ENCODE measurements at places on chromosomes 5 and 9.

GRCh38 chr9:130287736-130288135, 22.2 kb downstream of the HMCN2 start:
- no peak for DNase-seq

DNA sequence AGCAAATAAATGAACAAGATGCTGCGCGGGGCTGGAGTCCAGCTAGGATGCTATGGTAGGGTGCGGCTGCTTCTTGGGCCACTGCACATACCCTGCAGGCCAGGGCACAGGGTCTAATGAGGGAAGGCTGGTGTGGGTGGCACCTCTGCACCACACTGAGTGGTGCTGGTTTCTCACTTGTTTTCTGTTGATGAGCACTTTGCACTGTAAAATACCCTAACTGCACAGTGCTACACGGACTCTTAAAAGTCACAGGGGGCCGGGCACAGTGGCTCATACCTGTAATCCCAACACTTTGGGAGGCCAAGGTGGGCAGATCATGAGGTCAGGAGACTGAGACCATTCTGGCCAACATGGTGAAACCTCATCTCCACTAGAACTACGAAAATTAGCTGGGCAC, 52.7 kb upstream of the DMRT1 start:
- no peak for DNase-seq

DNA sequence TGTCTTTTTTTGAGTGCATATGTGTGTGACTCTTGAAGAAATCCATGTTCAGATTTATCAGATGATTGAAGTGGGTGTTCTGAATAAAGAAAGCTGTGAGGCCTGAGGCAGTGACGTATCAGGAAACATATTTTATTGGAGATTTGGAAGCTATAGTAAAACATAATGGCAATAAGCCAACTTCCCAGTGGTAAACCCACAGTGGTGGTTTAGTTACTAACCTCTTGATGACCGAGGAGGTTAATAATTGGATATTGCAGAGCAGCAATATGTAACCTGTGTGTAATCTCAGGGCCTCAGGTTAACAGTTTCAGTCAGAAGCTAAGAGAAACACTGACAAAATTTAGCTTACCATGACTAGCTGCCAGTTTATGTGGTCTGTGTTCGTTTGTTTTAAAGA, 6.9 kb downstream of the RGMB start:
- no peak for DNase-seq

DNA sequence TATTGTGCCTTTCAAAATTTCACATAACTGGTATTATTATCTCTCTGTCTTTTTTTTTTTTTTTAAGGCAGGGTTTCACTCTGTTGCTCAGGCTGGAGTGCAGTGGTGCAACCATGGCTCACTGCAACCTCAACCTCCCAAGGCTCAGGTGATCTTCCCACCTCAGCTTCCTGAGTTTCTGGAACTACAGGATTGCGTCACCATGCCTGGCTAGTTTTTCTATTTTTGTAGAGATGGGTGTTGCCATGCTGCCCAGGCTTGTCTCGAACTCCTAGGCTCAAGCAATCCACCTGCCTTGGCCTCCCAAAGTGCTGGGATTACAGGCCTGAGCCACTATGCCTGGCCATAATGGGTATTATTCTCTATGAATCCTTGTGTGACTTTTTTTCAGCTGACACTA, 402.3 kb upstream of the SMARCA2 start:
- no peak for DNase-seq

GRCh38 chr9:71446106-71446472, 322.2 kb downstream of the CEMIP2 start:
- no peak for DNase-seq

GRCh38 chr5:34011536-34011935, 3.7 kb upstream of the AMACR start:
- no peak for DNase-seq

- no peak for DNase-seq
These were observed 94.7 kb downstream of the YTHDC2 start for GRCh38 chr5:113608113-113608596.

DNA sequence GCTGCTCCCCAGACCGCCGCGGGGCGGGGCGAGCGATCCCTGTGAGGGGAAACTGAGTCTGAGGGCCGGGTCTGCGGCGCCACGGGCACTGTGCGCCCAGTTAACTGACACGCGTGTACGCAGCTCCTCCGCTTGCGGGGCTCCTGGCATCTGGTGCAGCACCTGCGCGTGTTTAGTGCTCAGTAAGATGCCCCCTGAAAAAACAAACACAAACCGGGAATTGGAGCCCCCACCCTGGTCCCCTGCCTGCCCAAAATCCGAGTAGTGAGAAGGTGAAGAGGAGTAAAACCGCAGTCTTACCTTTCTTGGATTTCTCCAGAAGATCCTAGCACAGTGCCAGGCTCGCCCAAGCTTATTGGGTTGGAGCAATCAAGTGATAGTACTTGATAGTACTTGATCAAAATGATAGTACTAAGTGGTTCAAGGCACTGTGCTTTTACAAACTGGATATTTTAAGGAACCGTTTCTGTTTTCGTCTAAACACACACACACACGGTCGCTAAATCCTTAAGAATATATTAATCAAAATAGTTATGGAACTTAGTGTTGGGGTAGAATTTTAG, 2.7 kb upstream of the TRAF1 start:
- DNase-seq: no peak

DNA sequence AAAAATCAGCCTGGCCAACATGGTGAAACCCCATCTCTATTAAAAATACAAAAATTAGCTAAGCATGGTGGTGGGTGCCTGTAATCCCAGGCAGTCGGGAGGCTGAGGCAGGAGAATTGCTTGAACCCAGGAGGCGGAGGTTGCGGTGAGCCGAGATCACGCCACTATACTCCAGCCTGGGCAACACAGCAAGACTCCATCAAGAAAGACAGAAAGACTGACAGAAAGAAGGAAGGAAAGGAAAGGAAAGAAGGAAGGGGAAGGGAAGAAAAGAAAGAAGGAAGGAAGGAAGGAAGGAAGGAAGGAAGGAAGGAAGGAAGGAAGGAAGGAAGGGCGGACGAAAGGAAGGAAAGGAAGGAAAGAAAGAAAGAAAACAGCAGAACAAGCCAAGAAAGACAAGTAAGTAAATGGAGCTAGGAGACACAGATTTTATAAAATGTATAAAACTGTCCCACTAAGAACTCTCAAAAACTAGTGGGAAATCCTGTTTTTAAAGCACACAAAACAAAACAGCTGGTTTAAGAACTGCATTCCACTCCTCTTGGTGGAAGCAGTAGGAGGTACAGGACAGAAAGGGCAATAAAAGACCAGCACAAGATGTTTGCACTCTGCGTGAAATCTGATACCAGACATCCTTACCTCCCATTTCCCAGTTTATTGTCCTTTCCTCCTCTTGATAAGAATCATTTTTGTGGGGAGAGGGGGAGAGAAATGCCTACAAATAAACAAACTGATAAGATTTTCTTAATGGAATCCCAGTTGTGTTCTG, 46.7 kb downstream of the MYO10 start:
- DNase-seq: no peak

GRCh38 chr5:72844218-72844603, 27.8 kb downstream of the TNPO1 start:
- DNase-seq: no peak

DNA sequence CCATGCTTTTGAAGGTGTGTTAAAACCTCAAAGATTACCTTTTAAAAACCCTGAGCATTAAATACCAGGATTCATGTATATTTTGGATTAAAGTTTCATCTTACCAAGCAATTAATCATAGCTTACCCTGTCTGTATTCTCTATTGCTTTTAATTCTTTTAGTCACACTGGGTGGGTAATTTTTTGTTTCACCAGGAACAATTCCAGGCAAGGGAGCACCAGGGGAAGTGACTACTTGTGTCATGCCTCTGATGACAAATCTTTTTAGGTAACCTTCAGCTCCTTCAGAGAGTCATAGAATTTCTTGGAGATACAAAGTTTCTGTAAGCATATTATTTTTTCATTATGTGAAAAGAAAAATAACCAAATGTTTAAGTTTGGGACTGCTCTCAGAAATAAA, 33.4 kb upstream of the ANXA1 start:
- no peak for DNase-seq

- peak; percentile 59 for DNase-seq
These were observed 6.9 kb downstream of the YTHDC2 start for GRCh38 chr5:113520429-113520828.

DNA sequence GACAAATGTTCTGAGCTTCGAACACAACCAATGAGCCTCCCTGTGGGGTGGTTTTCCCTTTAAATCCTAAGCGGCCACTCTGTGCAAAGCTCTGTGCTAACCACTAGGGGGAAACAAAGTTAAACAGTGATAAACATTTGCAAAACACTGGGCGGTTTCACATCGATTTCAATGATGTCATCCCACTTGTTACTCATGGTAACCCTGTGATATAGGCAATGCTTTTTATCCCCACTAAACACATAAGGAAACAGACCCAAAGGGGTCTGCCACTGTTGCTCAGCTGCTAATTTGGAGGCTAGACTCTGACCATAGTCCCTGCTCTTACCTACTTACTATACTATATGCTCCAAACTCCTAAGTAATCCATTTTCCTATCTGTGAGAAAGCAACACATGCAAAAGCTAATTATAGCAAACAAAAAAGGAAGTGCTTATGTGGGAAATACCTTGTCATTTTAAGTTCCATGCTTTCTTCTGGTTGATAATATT, 57.3 kb downstream of the PTPN3 start:
- peak; percentile 68 for DNase-seq
